ENCODE measurements at places on chromosomes 12 and 14.

DNA sequence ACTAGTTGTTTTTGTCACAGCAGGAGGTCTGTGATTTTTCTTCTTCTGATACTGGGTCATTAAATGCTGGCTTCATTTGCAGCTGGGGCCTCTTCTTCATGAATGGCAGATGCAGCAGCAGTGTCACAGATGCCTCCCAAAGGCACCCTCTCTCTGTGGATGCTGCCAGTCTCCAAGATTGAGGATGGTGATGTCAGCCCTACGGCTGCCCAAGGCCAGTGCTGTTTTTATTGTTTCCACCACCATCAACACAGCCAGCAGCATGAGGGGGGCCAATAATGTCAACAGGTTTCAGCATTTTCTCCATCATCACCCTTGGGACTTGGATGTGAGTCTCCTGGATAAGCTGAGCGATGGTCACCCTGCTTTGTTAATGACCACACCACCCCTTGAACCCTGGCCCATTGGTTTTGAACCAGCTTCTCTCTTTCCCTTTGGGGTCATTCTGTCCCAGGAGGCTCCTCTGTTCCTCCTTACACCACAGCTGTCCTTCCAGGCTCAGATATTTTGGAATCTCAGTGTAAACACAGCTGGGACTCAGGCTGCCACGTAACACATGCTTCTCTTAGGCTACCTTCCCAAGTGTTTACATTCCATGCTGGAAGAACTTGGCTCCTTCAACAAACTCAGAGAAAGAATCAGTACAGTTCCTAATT lies 151.7 kb upstream of the DDHD1 start:
- no peak for DNase-seq

- no peak for DNase-seq
Measured at GRCh38 chr12:19646599-19646998, 207.3 kb downstream of the AEBP2 start.

- DNase-seq, result no peak
Measured at GRCh38 chr12:18066666-18067065, 23.3 kb downstream of the RERGL start.

- no peak for DNase-seq
Measured at GRCh38 chr14:69519204-69520100, 34.9 kb downstream of the PLEKHD1 start.

- no peak for DNase-seq
Measured at GRCh38 chr14:50047274-50047676, 69.1 kb downstream of the VCPKMT start.

DNA sequence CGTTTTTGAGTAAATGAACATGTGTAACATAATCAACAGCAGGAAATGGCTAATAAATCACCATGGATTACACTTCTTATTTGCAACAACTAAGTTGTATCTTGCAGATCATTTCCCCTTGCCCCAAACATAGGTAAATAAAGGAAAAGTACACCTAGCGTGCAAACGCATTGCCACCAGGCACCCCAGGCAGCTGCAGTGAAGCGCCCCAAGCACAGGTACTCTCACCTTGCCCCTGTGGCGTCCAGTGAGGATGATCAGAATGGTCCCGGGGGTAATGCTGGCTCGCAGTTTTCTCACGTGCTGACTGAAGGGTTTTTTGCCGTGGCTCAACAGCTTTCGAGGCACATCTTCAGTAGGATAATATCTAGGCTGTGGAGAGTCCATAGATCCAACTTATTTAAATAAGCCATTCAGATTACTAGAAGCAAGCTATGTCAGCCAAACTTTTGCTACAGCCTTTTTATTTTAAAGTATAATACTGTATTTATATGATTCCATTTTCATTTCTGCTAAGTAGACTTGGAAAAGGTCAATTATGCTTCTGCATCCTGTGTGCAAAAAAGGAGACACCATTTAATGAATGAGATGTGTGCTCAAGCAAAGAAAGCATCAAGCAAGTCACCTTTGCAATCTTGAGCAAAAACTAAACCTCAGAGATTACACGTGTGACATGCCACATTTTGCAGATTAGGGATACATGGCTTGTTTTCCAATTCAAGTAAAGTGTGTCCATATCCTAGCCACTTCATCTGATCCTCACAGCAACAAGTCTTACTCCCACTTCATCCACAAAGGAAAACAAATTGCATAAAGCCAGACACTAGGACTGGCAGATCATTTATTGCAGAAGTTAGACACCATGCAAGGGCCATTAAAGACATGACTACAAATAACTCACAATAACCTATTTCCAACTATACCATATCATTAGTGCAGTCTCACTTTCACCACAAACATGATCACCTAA lies 2.6 kb downstream of the RPL6 start:
- no peak for DNase-seq

DNA sequence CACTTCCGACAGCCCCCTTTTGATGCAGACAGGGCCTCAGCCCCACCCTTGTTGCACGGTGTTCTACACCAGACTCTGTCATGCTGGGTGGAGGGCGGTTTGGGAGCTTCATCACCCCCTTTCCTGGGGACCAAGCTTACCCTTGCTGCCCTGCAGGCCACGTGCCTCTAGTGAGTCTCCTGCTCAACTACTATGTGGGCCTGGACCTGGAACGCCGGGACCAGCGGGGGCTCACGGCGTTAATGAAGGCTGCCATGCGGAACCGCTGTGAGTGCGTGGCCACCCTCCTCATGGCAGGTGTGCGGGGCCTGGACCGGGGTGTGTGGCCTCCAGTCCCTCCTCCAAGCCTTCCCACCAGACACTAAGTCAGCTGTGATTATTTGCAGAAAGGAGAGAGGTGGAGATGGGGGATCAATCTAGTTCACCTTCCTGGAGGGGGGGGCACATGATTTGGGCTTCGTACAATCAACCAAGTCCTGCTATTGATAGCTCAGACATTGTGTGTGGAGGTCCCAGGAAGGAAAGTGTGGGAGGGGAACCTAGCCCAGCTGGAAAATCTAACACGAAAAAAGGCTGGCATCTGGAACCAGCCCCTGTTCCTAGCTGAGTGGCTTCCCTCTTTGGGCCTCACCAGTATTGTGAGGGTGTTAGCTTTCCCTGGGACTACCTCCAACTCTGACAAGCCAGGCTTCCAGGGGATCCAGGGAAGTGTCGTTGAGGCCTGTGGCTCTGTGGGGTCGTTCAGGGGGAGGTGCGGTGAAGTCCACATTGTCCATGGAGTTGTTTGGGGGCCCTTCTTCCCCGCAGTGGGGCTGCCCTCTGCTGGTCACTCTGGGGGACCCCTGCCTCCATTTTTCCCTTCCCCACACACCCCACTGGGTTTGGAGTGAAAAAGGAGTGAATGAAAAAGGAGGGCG lies 1.6 kb downstream of the ANKRD33 start:
- DNase-seq, result no peak

- DNase-seq, result no peak
Measured at GRCh38 chr14:74203639-74204038, 35.6 kb upstream of the VSX2 start.

DNA sequence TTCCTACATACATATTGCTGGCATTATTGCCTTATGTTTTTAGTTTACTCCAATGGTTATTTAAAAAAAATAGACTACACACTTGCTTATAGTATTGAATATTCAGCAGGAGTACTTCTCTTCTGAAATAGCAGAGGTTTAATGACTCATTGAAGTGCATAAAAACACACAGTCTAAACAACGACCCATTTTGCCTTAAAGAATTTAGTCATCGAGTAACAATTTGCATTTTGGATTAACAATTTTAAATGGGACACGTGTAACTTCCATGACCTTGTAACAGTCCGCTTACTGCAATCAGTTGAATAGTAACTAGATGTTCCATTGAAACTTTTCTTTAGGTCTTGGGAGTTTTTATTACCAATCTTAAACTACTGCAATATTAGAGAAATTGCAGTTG lies 9.0 kb downstream of the TRHDE start:
- no peak for DNase-seq

DNA sequence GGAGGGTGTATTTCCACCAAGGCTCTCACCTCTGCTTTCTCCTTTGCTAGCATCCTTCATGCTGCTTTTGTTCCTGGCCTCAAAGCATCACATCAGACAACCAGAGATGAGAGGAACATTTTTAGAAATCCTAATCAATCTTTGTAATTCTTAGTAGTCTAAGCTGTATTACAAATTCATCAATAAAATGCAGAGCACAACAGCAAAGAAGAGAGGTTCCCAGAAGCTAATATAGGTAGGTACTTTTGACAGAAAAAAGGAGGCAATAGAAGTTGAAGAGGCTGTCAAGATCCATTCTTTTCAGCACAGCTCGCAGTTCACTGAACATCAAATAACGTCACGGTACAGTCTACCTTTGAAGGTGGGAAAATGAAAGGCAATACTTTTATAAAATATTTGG lies 265.2 kb upstream of the SYT1 start:
- no peak for DNase-seq

- DNase-seq, result peak; percentile 54
Measured at GRCh38 chr14:102579696-102580549, 12.5 kb upstream of the RCOR1 start.

DNA sequence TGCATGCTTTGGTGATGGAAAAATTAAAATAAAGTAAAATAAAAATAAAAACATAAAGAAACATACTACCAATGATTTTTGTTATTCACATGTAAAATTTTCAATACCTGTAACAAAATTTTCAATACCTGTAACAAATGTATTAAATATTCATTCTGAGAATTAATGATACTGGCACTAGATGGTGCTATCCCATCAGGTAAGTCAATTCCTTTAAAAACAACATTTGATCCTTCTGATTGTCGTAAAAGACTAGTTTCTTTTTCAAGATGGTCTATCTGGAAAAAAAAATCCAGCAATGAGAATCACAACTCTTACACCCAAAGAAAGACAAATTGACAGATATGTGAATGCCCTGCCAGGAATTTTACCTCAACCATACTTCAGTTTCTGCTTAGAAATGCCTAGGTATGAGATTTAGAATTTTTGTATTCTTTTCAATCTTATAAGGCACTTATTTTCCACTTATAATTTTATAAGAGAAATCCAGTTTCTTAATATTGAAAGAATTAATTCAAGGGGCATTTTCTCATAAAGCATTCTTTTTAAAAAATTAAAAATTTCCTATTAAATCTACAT lies 30.7 kb downstream of the CEP290 start:
- peak; percentile 40 for DNase-seq

GRCh38 chr12:87807086-87807485 lies 222.1 kb downstream of the C12orf50 start:
- DNase-seq, result no peak

DNA sequence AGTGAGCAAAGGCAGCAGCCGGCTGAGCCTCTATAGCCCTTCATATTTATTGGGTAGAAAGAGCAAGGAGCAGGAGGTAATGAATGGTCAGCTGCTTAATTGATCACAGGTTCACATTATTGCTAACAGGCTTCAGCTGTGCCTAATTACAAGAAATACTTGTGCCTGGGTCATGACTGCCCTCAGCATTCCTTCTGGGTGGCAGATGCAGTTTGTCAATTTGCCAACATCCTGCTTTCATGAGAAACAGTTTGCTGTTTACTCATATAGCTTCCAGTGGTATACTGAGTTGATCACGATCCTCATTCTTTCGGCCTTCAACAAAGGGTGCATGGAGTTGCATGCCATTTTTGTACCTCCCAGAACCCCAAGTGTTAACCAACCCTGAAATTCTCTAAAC lies 81.0 kb upstream of the PLEKHG7 start:
- DNase-seq, result no peak

DNA sequence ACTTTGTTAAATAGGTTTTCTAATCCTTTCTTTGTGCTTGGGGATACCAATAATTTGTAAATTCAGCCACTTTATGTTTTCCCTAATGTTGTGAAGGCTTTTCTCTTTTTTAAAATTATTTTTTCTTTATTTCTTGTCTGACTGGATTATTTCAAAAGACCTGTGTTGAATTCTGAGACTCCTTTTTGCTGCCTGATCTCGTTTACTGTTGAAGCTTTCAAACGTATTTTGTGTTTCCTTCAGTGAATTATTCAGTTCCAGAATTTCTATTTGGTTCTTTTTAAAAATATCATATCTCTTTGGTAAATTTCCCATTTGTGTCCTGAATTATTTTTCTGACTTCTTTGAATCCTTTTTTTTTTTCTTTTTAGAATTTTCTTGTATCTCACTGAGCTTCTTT lies 241.6 kb downstream of the LRIG3 start:
- DNase-seq, result no peak

DNA sequence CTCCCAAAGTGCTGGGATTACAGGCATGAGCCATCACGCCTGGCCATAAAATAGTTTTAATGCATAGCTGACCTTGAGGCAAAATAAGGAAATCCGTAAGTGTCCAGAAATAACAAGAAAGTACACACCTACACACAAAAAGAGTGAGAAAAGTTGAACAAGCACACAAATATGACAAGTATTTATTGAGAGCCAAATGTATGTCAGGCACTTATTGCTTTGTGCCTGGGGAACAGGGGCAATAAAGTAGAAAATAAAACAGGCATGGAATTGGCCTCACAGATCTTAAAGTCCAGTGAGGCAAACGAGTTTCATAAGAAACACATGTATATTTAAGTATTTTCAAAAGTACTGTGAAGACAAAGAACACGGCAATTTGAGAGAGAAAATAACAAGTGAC lies 103.7 kb downstream of the ERGIC2 start:
- DNase-seq, result no peak

- DNase-seq, result peak; percentile 41
Measured at GRCh38 chr12:91023326-91024004, 18.7 kb upstream of the EPYC start.

DNA sequence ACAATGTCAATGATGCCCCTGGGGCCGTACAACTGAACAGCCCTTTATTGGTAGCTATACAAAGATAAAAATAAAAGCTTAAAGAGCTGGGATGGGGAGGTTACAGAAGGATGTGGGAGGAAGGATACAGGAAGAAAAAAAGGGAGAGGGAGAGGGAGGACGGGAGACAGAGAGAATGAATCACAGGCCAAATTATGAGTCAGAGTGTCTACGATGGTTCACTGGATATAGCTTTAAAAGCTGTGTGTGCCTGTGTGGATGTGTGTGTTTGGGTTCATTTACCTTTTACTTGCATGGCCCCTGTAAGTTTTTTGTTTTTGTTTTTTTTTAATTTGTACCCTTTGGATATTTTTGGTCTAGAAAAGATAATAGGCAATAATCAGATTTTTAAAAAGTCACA lies 111.9 kb downstream of the CCDC60 start:
- peak; percentile 1 for DNase-seq

- no peak for DNase-seq
Measured at GRCh38 chr14:104855532-104856090, 9.5 kb upstream of the CEP170B start.

DNA sequence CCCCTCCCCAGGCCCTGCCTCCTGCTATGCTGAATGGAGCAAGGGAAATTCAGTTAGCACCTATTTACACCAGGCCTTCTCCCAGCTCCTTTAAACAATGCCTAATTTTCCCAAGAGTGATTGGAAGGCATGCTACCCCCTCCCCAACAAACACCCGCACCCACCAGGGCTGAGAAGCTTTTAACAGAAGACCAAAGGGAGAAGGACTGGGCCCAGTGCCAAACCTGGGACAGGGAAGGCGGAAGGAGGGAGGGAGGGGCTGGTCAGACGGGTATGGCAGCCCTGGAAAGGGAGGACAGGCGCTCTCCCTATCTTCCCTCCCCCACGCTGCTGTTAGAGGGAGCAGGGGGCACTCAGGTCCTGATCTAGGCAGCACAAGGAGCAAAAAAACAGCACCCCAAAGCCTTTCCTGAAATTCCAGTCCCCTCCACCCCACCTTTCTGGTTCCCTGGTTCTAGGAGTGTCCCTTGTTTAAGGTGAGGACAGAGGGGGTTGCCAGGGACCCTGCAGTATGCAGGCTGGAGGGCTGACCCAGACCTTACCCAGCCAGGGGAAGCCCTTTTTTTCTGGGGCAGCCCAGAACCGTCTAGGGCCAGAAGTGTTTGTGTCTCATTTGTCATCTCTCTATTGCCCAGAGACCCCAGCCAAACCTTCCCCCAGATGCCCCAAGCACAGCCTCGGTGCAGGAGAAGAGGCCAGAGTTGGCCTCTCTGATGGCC lies 2.4 kb upstream of the KRT8 start:
- no peak for DNase-seq

- peak; percentile 18 for DNase-seq
Measured at GRCh38 chr12:12872934-12873275, 18.5 kb upstream of the GPRC5A start.

Data from stromal cell of bone marrow (primary cell).